ENCODE measurements at places on chromosomes 5 and 9. TPM values are rescaled to one million over a fixed set of nuclear protein-coding genes. Genes with fewer than 3 reads are reported as not detected.

DNA sequence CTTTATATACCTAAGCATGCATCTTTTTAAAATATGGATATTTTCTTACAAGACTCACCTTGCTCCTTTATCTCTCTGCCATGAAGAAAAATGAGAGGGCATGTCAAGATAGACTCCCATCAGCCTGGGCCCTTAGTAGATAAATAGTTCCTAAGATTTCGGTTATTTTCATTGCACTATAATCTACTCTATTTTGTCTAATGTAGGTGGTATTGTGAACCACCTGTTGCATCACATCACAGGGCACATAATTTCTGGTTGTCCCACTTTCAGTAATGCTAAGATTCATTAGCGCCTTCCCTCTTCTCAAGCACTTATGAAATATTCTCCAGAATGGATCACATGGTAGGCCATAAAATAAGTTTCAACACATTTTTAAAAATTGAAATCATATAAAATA lies 202.5 kb upstream of the ADRA1B start:
- DNase-seq = no peak

ACER2 gene
- 4.5 TPM for total RNA-seq

- DNase-seq = no peak
Measured at GRCh38 chr9:86531971-86532640, 177.9 kb upstream of the TUT7 start.

DNA sequence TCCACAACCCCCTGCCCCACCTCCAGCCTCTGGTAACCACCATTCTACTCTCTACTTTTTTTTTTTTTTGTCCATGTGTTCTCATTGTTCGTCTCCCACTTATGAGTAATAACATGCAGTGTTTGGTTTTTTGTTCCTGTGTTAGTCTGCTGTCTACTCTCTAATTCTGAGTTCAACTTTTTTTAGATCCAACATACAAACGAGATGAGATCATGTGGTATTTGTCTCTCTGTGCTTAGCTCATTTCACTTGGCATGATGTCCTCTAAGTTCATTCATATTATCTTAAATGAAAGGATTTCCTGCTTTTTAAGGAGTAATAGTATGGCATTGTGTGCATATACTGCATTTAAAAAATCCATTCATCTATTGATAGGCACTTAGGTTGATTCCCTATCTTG lies 130.9 kb downstream of the NMUR2 start:
- no peak for DNase-seq

FOXD4L6 gene
- not detected for total RNA-seq

DNA sequence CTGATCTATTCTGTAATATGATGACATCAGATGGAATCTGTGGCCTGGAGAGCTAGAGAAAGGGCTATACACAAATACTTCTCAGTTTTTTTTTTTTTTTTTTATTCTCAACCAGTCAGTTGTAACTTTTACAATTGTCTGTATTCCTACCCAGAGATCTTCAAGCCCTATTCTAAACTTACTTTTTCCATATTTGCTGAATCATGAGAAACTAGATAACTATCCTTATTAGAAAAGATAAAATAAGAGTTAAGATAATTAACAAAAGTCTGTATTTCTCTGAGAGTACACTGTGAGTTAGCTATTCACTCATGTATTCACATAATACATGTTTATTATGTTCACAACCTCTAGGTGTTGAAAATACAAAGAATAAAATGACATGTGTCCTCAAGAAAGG lies 1575.9 kb downstream of the EFNA5 start:
- DNase-seq = no peak

All from fibroblast of lung (primary cell).